ENCODE measurements at places on chromosomes 13 and 19.

DNA sequence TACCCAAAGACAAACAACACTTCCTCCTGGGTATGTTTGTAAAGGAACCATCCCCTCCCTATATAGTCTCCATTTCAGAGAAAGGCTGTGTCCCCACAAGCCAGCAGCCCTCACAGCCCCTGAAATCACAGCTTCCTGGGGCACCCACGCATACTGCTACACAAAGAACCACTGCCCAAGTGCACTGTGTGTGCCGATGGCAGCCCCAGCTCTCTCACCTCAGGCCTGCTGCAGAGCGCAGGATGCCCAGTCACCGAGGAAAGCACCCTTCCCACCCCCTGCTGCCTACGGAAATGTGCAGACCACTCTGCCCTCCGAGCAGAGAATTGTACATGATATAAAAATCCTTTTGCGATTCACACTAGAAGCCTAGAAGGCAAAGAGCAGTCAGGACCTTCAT lies 39.4 kb downstream of the SOHLH2 start:
- no peak for DNase-seq

DNA sequence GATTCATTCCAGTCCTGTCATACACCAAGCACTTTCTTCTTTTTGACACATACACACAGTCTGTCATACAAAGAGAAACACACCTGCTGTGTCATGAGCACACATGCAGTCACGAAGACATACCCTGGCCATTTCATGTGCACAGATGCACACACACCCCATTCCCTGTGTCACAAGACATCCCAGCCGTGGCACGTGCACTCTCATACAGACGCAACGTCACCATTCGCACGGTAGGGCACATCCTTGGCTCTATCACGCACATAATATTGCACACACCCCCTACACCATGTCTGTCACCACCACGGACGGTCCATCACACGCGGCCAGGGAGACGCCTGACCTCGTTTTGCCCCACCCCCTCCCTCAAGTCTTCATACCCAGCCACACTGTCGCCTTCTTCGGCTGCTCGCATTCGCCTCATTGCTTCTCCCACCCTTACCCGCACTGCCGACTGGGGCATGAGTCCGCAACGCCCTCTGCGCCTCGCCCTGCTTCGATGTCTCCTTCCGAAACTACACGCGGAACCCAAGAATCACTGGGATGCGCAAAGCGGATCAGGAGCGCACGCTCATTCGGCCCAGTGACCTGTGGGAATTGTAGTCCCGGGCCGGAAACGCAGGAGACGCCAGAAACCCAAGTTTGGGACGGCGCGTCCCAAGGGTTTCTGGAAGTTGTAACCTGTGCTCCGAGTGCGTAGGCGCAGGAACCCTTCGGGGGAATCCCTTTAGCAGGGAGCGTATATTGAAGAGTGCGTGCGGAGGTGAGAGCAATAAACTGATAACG lies 6.8 kb upstream of the ZNF283 start:
- peak; percentile 74 for DNase-seq

DNA sequence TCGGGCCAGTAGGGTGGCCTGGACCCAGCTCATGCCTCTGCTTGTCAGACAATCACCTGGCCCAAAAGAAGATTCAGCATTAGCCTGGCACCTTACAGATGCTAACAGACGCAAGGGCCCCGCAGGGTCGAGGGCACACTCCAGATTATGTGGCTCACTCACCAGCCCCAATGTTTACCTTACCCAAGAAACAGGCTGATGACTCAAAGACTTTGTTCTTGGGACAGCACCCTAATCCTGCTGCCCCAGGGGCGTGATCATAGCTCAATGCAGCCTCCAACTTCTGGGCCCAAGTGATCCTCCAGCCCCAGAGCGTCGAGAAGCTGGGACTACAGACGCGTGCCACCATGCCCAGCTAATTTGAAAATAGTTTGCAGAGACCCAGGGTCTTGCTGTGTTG lies 9.8 kb downstream of the ECSIT start:
- no peak for DNase-seq

- no peak for DNase-seq
Observed at GRCh38 chr19:50968716-50969412, 527 bp downstream of the KLK6 start.

GRCh38 chr13:77692746-77693448 lies 4.6 kb upstream of the SLAIN1 start:
- no peak for DNase-seq

DNA sequence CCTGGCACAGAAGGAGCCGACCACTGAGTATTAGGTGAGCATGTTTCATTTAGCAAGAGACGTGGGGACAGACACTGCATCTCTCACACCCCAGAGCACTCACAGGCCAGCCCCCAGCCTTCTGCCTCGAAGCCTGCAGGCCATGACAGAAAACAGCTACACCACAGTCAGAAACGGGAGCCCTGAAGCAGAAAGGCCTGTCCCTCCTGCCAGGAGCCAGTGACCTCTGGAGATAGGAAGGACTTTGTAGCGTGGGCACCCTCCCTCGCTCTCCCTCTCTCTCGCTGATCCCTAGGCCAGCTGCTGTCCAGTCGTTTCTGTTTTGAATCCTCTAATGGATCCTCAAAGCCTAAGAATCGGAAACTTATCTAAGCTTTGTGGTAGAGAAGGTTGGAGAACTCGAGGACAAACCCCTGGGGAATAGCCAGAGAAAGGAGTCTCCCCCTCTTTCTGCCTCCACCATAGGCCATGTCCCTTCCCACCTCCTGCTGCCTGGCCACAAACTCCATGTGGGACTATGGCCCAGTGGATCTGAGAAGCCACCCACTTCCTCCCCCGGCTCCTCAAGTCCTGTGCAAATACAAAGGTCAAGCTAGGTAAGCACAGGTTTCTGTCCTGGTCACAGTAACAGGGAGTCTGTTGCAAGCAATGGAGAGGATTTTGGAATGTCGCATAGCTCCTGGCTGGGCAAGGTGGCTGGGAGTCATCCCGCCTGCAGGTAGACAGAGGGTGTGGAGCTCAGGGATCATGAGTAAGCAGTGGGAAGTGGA lies 95.1 kb downstream of the NUFIP1 start:
- DNase-seq, result peak; percentile 30

DNA sequence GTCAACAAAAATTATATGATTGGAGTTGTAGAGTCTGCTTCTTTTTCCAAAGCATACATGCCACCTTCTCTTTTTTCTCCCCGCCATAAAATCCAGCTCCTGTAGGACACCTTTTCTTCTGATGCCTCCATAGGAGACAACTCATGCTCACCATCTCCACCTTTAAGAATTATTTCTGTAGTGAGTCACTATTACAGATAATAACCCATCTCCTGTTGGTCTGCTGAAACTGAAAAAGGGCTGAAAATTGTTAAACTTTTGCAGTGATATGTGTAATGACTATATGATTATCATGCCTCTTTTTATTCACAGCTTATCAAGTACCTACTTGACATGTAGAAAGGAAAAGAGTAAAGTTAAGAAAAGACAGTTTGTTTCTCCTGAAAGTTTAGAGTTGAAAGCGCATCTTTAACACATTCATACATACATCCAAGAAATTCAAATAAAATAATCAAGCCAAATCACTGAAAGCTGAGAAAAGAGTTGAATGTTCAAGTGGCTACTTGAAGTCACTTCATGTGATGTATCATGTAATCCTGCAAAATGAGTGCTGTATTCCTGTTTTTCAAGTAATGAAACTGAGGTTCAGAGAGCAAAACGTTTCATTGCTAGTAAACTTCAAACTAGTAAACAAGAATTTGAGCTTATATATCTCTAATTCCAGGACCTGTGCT lies 35.5 kb upstream of the LPAR6 start:
- DNase-seq, result no peak

- DNase-seq, result peak; percentile 26
Observed at GRCh38 chr13:48908381-48909055, 67.2 kb upstream of the FNDC3A start.

GRCh38 chr13:25415241-25415640 lies 43.5 kb downstream of the ATP8A2 start:
- peak; percentile 64 for DNase-seq

- DNase-seq, result no peak
Observed at GRCh38 chr13:51385114-51385513, 45.6 kb downstream of the SERPINE3 start.

GRCh38 chr19:54189145-54189734 lies at the start of gene MBOAT7:
Gene MBOAT7, minus strand, starts transcription at chr19:54189580. Its CDS starts 1,072 bp downstream, at chr19:54188508.
- no peak for DNase-seq

- peak; percentile 39 for DNase-seq
Observed at GRCh38 chr19:18278521-18279265, 2.7 kb downstream of the JUND start.

GRCh38 chr13:42086582-42086981 lies 38.1 kb downstream of the DGKH start:
- no peak for DNase-seq

DNA sequence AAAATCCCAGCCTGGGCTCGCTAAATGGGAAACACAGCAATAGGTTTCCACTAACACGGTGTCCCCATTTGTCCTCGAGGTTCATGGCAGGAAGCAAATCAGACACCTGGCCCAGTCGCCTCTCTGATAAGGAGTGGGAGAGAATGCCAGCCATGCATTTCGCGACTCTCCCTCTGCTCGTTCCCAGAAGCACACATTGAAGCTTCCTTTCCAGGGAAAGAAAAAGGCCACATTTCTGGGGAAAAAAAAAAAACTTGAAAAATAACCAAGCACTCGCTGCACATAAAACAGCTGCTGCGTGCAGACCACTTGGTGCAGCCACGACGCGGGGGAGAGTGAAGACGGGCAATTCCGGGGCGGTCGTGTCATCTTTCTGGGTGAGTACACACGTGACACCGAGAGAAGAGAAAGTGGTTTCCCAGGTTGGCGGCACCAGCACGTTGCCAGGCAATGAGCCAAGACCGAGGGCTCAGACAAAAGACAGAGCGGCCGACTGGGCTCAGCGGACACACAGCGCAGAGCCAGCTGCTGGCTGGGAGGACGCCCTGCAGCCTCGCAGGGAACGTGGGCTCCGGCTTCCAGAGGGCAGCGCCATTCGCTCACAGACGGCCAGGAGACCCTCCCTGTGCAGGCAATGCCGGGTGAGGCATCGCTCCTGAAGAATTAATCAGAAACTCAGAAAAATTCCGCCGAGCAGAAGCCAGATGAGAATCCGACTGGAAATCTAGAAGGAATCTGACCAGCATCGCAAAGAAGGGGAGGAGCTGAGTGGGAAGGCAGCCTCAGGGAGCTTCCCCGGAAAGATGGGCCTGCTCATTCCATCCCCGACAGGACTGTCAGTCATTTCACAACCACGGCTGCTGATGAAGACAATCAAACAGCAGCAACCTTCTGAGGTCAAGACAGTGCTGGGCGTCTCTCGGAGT lies 83.2 kb upstream of the IRS2 start:
- no peak for DNase-seq

DNA sequence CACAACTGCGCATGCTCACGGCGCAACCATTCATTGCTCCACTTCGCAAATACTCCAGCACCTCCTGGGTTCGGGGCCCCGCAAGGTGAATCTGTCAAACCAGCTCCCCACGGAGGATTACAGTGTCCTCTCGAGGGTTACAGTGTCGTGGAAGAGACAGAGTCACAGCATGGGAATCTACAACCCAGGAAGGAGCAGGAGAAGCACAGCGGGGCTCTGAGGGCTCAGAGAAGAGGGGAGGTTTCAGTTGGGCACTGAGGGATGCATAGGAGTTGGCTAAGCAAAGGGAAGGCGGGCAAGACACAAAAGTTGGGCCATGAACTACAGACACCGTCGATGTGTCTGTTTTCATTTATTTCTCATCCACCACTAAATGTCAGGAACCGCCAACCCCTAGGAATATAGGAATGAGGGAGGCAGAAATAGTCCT lies 1.0 kb upstream of the GTF2F1 start:
- no peak for DNase-seq

DNA sequence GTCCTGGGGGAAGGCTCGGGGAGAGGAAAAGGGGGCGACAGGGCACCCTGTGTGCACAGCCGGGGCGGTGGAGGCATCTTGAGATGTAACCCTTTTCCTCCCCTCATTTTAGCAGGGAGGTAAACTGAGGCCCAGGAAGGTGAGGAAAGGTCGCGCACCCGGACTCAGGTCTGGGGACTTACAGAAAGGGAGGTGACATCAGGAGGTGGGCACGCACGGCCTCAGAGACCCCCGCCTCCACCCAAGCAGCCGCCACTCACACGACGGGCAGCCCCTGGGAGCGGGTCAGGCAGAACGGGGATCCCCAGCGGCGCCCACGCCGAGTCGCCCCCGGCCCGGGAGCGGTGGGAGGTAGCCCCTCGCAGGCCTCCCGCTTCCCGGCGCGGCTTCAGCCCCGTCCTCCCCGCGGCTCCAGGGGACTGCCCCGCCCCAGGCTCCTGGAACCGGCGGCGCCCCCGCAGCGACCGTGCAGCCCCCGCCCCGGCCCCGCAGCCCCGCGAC lies 477 bp downstream of the PIP5K1C start:
- DNase-seq, result no peak

- DNase-seq, result no peak
Observed at GRCh38 chr13:53018690-53019647, 9.6 kb upstream of the OLFM4 start.

DNA sequence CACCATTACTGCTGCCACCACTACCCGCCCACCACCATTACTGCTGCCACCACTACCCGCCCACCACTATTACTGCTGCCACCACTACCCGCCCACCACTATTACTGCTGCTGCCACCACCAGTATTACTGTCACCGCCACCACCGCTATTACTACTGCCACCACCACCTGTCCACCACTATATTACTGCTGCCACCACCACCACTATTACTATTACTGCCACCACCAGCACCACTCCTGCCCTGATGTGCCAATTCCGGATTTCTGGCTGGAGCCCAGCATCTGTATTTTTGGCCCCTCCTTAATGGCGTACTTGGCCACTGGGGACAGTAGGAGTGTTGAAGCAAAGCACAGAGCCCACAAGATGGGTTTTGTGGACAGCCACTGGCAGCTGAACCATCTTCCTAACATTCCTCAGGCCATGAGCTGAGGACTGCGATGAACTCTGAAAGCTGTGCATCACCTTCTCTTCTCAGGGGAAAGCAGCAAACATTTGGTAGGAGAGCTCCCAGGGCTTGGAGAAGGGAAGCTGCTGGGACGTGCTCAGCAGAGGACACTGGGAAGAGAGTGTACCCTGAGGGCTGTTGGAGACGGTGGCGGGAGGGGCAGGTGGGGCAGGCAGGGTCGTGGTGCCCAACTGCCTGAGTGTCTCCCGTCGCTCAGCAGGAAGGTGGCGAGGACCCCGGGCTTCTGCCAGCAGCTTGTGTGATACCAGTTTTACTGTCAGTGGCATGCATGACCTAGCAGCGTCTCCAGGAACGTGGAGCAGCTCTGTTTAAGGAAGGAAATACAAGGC lies 23.0 kb downstream of the CUL4A start:
- DNase-seq, result no peak

All from cardiac muscle cell (in vitro differentiated cells and primary cell).